ENCODE measurements at places on chromosomes 7 and 10.

GRCh38 chr7:101620991-101621390 is 8.1 kb downstream of the MYL10 start:
- DNase-seq = no peak

DNA sequence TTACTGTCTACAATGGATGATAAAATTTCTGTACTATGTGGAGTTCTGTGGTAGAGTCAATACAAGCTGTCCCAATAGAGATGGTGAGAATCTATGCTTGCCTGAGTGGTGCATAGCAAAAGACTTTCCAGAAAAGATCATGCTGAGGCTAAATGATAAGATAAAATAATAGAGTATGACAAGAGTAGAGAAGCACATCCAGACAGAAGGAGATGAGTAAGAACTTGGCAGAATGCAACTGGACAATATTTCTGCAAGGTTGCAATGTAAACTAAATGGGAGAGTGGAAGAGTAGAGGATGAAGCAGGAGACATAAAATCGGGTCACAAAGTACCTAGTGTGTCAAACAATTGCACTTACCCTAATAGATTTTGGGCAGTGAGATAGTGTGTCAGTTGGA is 347.6 kb downstream of the MDFIC start:
- no peak for DNase-seq

- no peak for DNase-seq
These were observed 214.0 kb upstream of the TMEM72 start for GRCh38 chr10:44697116-44697515.

DNA sequence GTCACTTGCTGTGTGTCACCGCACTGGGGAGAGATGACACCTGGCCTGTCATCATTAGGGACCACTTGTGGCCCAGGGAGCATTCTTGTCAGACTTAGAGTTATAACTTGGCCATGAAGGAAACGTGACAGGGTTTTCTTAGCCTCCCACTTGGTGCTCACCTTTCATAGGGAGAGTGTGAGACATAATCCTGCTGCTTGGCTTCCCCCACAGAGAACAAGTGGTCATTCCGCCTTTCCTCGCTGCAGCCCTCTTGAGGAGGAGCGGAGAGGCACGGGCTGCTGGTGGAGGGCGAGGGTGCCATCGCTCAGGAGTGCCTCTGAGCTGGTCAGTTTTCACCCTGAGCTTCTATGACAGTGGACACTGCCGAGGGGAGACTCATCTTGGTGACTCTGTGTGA is 125.0 kb upstream of the GJD4 start:
- DNase-seq = no peak

- DNase-seq = no peak
These were observed 125.8 kb downstream of the MAD1L1 start for GRCh38 chr7:2106924-2107323.

GRCh38 chr7:141915565-141915964 is 634 bp upstream of the OR9A4 start:
- DNase-seq = no peak

DNA sequence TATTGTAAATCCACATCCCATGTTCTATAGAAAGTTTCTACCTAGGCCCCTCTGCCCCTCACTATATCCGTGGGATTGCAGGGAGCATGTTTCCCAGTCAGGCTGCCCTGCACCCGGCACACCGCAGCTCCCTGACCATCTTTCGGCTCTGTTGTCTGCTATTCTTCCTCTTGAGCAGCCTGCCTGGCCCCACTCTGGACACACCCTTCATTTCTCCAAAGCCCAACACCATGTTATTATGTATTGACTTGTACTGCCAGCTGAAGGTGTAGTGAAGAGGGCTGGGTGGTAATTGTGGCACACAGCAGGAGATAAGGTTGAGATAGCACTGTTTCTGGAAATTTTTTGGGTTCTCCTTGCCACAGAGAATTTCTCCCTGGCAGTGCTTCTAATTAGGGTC is 9.8 kb downstream of the LRMDA start:
- DNase-seq = no peak

- no peak for DNase-seq
These were observed 185.2 kb upstream of the PPP1R3A start for GRCh38 chr7:114104035-114104434.

DNA sequence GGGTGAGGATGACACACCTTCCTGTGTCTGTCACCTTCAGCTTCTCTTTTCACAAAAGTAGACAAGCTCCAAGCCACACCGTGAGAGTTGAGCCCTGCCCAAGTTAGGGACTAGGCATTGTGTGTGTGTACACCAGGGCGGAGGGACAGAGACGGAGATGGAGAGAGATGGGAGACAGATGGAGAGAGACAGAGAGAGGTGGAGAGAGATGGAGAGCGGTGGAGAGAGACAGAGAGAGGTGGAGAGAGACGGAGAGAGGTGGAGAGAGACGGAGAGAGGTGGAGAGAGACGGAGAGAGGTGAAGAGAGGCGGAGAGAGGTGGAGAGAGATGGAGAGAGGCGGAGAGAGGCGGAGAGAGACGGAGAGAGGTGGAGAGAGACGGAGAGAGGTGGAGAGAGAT is 207.0 kb downstream of the DNAJB6 start:
- no peak for DNase-seq

DNA sequence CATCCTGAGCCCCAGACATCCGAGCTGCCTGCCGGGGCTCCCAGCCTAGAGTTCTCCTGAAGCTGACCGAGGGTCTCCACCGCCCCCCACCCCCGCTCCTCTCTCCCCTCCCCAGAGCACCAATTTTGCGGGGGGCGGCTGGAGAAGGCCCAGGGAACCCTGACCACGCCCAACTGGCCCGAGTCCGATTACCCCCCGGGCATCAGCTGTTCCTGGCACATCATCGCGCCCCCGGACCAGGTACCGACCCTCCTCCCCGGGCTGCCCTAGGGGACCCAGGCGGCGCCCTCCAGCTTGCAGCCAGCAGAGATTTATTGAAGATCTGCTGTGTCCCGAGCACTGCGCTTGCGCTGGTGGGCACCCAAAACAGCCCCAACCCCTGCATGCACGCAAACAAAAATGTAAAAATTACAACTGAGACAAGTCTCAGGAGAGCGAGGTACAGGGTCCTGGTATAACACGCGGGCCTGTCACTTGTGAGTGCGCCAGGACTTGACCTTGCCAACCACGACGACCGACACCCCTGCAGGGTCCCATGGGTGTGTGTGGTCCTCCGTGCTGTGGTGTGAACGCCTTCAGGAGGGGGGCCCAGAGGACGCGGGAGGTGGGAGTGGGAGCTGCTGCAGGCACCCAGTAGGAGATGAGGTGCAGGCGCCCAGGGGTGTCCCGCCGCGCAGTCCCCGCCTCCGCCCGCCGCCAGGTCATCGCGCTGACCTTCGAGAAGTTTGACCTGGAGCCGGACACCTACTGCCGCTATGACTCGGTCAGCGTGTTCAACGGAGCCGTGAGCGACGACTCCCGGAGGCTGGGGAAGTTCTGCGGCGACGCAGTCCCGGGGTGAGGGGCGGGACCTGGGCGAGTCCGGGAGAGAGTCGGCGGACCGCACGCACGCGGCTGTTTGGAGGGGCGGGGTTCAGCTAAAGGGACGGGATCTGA is 3.1 kb downstream of the PCOLCE start:
- no peak for DNase-seq

DNA sequence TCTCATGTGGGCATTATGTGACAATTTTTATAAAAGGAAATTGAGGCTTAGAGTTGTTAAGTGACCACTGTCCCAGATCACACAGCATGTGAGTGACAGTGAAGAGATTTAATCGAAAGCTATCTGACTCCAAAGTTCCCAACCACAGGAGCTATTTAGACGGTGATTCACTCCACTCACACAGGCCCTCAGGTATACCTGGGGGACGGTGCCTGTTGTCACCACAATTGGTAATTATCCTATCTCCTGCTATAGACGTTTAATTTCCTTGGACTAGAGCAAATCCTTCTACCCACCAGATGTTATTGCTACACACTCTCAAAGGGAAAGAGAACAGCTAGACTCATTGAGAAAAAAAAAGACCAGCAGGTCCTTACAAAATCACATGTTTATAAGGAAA is 145.5 kb downstream of the KLF6 start:
- no peak for DNase-seq

DNA sequence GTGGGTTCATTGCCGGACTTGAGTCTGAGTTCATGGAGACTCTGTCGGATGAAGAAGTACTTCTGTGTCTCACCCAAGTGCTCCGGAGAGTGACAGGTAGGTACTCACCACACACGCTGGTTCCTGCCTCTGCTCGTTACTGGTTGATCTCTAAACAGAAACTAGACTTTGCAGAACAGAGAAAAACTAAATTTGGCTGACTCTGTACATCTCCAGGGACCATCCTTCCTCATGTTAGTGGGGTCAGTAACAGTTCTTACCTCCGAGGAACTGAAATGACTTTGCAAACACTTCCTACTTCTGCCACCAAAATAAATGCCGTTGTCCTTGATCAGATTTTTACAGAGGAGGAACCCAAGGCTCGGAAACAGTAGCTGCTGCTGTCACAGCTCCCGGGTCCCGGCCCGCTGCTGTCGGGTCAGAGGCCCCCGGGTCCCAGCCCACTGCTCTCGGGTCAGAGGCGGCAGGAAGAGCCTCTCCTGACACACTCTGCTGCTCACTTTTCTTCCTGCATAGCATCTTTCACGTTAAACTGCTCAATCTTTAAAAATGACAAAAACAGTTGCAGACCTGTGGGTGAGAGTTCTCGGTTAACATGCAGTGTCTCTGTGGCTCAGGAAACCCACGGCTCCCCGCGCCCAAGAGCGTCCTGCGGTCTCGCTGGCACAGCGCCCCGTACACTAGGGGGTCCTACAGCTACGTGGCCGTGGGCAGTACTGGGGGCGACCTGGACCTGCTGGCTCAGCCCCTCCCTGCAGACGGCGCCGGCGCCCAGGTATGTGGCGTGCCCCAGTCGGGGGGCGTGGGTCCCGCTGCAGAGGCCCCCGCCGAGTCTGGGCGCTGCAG is 4.8 kb upstream of the MTG1 start:
- DNase-seq = no peak

DNA sequence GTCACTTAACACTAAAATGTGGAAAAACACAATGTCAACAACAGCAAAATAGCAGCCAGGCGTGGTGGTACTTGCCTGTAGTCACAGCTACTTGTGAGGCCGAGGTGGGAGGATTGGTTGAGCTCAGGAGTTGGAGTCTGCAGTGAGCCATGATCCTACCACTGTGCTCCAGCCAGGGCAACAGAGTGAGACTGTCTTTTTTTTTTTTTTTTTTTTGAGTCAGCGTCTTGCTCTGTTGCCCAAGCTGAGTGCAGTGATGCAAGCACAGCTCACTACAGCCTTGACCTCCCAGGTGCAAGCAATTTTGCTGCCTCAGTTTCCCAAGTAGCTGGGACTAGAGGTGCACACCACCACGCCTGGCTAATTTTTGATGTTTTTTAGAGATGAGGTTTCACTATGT is 6.1 kb downstream of the KCTD7 start:
- no peak for DNase-seq

- DNase-seq = no peak
These were observed 53.5 kb downstream of the GLI3 start for GRCh38 chr7:42183547-42183946.

- no peak for DNase-seq
These were observed 2.3 kb upstream of the DRGX start for GRCh38 chr10:49398000-49398861.

DNA sequence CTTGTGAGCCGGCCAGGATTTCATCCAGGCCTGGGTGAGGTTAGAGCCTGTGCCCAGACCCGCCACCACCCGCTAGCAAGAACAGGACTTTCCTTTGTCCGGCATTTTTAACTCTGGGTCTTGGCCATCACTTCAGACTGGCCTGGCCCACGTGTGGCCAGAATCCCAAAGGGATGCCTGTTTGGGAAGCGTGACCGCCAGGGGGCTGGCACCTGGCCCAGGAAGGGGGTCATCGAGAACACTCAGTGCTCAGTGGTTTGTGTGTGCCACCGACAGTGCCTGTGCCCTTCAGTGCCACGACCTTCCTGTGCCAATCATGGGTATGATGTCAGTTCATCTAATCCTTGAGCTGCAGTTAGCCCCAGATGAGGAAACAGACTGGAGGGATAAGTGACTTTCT is 85.0 kb downstream of the ZMIZ1 start:
- no peak for DNase-seq

DNA sequence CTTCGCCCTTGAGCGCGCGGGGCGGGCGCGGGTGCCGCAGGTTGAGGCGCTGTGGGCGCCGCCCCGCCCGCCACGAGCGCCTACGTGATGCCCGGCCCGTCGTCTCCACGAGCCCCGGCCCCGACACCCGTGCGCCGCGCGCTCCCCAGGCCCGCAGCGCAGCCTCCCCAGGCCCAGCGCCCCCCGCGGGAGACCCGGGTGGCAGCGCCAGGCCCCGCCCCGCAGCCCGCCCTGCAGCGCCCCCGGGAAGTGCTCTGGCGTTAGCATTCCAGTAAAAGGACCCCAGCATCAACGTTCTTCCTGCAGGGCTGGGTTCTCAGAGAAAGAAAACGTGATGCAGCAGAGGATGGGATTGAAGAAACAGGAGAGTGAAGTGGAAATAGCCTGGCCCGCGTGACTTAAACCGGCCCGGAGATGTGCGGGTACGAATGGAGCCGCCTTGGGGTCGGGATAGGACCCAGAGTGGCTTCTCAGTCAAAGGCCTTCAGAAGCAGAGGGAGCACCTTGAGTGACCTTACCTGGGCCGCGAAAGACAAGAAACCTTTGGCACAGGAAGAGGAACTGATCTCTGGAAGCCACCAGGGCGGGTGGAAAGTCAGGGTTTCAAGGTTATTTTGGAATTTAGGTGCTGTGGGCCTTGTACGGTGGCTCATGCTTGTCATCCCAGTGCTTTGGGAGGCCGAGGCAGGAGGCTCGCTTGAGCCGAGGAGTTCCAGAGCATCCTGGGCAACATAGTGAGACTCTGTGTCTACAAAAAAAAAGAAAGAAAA is 1.8 kb downstream of the PFKP start:
- DNase-seq = no peak

DNA sequence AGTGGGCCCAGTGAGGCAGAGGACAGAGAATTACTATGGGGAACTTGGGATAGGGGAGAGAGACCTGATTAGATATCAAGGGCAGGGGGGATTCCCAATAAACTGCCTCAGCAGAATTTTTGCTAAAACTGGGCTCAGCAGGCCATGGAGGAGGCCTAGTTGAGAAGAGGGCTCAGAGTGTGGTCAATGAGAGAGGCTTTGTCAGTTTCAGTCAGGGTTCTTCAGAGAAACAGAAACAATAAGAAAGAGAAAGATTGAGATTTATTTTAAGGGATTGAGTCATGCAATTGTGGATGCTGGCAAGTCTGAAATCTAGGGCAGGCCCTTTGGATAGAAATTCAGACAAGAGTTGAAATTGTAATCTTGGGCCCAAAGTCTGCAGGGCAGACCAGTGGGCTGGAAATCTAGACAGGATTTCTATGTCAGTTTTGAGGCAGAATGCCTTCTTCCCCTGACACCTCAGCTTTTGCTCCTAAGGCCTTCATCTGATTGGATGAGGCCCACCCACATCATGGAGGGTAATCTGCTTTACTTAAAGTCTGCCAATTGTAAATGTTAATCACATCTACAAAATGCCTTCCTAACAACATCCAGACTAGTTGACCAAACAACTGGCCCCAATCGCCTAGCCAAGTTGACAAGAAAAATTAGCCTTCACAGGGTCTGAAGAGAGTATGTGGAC is 33.5 kb upstream of the CCSER2 start:
- no peak for DNase-seq

DNA sequence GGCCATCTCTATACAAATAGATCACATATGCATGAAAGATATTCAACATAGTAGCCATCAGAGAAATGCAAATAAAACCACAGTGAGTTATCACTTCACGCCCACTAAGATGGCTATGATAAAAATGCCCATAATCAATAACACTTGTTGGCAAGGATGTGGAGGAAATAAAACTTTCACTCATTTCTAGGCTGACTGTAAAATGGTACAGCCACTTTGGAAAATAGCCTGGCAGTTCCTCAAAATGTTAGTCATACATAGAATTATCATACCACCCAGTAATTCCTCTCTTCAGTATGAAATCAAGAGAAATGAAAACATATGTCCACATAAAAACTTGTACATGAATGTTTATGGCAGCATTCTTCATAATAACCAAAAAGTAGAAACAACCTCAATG is 324.9 kb downstream of the LRRTM3 start:
- DNase-seq = no peak

All from glomerular endothelial cell (primary cell).